ENCODE measurements at places on chromosomes 3 and 15.
A peak's percentile ranks its signal among the peaks of the same experiment; 100 is the strongest.

GRCh38 chr15:62564886-62565633 lies 400.0 kb upstream of the C2CD4B start:
- DNase-seq: no peak

GRCh38 chr15:80970018-80970657 lies 19.5 kb downstream of the MESD start:
- peak; percentile 86 for DNase-seq

- no peak for DNase-seq
Measured at GRCh38 chr3:152235709-152236298, 32.9 kb upstream of the MBNL1 start.

DNA sequence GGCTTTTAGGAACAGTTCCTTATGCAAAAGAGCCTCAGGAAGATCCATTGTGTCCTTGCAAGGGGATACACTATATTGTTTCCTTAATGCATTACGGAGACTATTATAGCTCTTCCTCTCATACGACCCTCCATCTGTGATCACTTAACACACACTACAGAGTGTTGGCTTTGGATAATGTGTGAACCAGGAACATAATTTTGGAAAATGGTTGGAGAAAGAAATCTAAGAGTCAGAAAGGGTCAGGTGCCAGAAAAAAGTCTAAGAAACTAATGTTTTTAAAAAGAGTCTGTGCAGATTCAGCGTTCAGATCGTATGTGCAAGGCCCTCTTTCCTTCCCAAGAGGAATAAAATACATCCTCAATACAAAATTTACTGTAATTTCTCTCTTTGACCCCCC lies 27.3 kb downstream of the LRRN1 start:
- DNase-seq: no peak

DNA sequence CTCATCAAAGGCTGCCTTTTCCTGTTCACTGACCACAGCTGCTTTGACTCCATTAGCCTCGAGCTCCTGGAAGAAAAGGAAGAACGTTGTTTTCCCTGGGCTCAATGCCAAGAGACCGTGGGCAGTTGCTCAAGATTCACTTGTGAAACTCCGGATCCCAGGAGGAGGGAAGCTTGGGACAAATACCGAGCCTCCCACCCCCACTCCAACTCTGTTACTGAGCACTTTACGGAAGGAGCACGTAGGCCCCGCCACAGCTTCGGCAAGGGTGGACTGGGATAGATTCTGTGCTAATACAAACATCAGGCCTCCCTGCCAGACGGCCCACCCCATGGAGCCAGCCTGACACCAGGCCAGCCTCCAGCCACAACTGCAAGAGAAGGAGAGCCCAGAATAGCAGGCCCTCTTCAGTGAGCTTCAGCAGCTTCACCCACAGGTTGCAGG lies 10.8 kb upstream of the FANCD2 start:
- no peak for DNase-seq

- no peak for DNase-seq
Measured at GRCh38 chr3:182503401-182503800, 289.9 kb upstream of the ATP11B start.

GRCh38 chr3:114764056-114764492 lies 383.0 kb downstream of the ZBTB20 start:
- no peak for DNase-seq

- no peak for DNase-seq
Measured at GRCh38 chr15:95365511-95366107, 964.9 kb upstream of the NR2F2 start.

- DNase-seq: peak; percentile 80
Measured at GRCh38 chr3:23999012-23999641, 54.0 kb downstream of the NR1D2 start.

DNA sequence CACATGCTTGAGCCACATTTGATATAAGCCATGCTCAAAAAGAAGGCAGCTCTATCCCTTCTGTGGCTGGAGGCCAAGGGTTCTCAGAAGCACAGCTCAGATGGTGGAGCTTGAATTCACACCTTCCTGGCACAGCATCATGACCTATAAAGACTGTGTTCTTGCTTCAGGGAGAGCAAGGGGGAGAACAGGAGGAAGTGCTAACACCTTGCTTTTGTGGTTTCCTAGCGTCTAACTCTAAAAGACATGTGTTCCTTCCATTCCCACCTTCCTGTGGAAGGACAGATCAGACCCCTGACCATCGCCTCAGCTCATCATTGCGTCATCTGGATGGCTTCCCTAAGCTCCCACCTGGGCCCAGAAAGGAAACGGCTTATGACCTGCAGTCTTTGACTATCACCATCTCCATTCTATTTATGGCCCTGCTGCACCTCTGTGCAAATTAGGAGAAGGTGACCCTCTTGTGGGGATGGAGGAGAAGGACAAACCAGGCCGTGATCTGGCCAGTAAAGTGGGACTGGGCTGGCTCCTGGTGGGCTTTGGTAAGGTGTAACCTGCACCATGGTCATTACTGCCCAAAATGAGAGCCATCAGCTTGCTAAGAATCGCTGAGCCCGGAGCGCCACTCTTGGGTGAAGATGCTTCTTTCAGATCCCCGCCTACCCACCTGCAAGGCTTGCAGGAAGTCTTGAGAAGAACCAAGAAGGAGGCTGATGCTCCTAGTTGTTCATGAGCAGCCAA lies 128.5 kb downstream of the SERPINI1 start:
- no peak for DNase-seq

DNA sequence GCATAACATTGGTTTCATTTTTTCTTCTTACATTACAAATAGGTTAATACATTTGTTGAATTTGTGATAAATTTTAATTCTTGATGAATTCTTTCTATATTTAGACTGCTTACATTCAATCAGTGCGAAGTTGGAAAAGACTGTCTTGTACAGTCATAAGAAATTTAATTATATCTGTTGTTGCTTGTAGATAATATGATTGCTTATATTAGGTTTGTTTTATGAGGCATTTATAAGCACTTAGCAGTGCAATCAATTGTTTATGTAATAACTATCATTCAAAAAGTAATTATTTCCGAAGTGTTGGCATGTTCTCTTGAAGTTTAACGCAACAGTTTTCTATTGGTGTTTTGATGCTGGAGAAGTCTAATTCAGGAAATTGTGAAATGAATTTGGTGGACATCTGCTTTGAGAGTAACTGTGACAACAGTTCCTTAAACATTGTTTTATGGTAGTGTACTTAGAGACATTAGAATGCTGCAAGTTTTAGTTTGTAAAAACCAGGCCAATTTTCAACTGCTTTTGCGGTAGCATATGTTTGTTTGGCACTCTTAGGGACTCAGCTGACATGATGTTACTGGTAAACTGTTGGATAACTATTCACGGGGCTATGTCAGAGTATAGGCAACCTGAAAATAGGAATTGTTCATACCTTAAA lies 99.7 kb downstream of the NAALADL2 start:
- no peak for DNase-seq

DNA sequence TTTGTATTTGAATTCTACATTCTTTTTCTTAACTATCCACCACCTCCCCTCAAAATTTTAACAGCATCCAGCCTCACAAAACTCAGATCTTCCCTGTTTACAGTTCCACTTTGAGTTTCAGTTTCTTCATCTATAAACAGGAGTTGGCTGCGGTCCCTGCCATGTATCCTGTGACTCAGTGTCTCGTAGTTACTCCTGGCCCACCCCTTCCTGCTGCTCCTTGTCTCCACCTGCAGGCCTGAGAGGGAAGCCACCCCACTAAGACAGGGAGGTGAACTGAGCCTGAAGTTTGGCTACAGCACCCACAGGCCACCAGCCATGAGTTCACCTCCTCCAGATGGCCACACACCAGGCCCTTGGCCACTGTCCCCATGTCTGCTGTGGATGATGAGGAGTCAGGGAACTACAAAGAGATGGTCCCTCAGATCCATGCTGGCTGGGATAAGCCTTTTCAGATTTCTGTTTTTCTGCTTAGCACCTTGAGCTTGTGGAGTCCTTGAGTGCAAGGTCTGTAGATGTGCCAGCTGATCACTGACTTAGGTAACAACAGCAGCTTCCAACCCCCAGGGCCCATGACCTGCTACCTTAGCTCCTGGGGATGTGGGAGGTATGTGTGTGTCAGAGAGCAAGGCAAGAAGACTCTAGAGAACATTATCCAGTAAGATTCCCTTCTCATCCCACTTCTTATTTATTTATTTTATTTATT lies 37.5 kb downstream of the CD86 start:
- peak; percentile 39 for DNase-seq

GRCh38 chr3:15635121-15635661 lies 33.6 kb downstream of the BTD start:
- no peak for DNase-seq

DNA sequence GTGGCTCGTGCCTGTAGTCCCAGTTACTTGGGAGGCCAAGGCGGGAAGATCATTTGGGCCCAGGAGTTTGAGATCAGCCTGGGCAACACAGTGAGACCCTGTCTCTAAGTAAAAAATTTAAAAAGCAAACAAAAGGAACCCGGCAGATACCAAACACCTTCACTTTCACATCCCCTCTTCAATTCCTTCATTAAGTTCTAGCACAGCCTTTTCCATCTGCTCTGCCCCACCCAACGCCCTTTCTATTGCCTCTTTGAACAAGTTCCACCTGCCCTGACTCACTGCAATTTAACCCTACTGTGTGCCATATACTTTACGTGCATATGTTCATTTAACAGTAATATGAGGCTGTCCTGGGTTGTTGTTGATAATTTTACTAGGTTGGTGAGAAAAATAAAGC lies 12.4 kb upstream of the SPG11 start:
- DNase-seq: no peak
